ENCODE measurements at places on chromosomes 12 and 14.

- no peak for DNase-seq
Observed at GRCh38 chr12:59636945-59637691, 41.3 kb downstream of the SLC16A7 start.

DNA sequence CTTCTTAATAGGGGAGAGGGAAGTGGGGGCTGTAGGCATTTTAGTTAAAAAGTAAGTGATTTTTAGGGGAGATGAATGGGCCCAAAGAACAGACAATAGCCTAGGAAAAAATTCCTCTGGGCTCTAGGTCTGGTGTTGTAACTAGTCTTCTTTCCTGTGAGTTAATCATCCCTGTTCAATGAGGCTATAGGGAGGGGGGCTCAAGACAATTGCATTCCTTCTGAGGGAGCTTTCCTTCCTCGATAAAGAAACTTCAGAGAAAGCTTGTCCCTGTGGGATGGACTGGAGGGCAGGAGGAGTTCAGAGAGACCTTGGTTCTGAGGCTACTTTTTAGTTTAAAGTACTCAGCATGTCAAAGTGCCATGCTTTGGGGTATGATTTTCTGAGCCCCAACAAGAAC lies 127.2 kb downstream of the BBS10 start:
- DNase-seq: no peak

DNA sequence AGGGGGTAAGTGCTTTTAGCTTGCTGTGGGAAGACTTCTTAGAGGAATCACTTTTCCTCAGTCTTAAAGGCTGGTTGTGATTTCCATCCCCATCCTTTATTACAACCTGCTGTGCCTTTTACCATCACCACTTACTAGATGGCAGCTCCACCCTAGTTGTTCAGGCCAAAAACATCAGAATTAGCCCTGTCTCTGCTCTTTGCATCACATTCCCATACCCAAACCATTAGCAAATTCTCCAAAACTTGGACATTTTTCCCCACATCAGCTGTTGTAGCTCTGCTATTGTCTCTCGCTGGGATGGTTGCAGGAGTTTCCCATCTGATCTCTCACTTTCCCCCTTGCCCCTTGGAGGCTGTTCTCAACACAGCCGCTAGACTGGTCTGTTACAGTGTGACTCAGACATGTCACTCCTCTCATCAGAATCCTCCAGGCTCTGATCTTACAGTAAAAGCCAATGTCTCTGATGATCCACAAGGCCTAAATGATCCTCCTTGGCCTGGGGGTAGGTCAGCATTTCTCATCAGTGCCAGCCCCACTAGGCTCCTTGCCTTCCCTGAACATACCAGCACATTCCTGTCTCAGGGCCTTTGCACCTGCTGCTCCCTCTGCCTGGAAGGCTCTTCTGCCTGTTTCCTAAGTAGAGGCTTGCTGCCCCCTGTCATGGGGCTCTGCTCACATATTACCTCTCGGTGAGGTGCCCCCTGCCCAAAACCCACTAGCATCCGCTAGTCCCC lies 102.5 kb downstream of the BEGAIN start:
- DNase-seq: no peak

GRCh38 chr12:14884458-14884878 lies 1.2 kb downstream of the MGP start:
- peak; percentile 27 for DNase-seq

DNA sequence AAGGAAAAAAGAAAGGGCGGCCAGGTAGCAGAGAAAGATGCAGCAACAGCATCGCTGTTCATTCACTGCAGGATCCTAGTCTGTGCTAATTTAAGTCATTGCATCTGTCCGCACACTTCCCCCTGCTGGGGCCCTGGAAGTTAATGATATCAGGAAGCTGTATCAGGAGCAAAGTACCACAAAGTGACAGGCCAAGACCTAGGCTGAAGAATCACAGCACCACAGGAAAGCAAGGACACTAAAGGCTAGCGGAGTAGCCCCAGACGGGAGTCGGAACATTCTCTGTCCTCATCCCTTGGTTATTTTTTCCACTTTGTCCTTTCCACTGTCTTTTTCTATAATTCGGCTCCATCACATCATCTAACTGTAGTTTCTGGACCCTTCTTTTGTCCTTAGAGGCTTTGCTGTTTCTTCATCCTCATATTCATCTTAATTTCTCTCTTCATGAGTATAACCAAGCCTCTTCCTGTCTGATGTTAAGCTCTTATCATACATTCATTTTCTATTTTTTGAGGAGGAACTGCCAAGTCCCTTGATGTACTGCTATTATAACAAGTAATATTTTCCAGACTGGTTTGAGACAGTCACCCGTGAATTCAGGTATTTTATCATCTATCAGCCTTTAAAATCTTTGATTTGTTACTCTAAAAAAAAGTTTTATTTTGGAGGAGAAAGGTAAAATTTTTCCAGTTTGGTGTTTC lies 28.3 kb downstream of the DUSP16 start:
- DNase-seq: no peak

GRCh38 chr14:89960914-89961313 lies 5.2 kb downstream of the TDP1 start:
- DNase-seq: no peak

DNA sequence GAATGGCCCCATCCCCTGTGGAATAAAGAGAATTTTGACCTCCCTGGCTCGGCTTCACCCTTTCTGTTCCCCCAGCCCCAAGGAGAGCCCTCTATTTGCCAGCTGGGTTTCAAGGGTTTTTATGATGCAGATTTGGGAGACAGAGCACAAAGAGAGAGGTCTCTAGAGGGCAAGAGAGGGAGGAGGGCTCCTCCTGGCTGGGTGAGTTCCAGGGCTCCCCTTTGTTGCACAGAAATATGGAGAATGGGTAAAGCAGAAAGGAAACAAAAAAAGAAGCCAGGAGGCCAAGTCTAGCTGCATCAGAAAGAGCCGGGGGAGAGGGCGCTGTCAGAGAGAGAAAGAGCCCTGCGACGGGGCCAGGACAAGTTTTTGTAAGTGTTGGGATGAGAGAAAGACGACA lies 319.6 kb upstream of the RTL1 start:
- DNase-seq: no peak

Measured in foreskin melanocyte (primary cell).